Fibroblast of skin of scalp (primary cell): ENCODE measurements at places on chromosomes 11 and 22.

DNA sequence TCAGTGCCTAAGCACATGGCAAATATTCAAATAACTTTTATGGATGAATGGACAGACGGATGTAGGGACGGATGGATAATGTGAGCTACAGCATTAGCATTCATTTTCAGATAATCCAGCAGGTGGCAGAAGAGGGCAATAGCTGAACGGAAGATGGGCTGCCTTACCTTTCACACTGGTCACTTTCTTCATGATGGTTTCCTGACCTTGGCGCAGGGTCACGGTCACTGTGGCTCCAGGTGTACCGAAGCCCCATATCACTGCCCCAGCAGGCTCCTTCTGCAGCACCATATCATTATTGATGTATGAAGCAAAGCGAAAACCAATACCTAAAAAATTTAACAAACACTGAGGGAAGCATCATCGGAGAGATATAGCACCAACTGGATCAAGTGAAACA is 4.3 kb downstream of the SIAE start:
- peak; percentile 22 for DNase-seq

GRCh38 chr11:12897867-12898266 is 111.2 kb upstream of the RASSF10 start:
- DNase-seq: no peak

GRCh38 chr22:30763815-30764673 is 69.4 kb downstream of the OSBP2 start:
- peak; percentile 75 for DNase-seq

GRCh38 chr11:59180907-59181306 is 9.0 kb downstream of the DTX4 start:
- no peak for DNase-seq

DNA sequence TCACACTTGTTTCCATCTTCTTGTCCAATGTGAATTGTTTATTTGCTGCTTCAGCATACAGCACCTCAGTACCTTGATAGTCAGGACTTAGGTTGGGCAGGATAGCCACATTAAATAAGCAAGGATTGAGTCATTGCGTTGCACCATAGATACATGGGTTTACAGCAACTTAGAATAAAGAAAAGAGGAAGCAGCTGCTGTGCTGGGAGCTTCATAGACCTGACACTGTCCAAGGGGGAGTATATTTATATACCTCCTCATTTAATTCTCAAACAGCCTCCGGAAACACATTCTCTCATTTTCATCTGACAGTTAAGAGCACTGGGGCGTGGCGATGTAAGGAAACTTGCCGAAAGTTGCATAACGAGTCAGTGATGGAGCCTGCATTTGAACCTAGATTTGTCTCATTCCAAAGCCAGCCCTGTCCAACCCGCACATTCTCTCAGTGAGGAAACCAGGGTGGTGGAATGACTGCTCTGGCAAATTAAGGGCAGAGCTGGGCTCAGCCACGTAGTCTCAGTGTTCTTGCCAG is 42.2 kb downstream of the UBASH3B start:
- peak; percentile 45 for DNase-seq

- no peak for DNase-seq
Observed at GRCh38 chr22:32048069-32048468, 5.0 kb downstream of the SLC5A1 start.

DNA sequence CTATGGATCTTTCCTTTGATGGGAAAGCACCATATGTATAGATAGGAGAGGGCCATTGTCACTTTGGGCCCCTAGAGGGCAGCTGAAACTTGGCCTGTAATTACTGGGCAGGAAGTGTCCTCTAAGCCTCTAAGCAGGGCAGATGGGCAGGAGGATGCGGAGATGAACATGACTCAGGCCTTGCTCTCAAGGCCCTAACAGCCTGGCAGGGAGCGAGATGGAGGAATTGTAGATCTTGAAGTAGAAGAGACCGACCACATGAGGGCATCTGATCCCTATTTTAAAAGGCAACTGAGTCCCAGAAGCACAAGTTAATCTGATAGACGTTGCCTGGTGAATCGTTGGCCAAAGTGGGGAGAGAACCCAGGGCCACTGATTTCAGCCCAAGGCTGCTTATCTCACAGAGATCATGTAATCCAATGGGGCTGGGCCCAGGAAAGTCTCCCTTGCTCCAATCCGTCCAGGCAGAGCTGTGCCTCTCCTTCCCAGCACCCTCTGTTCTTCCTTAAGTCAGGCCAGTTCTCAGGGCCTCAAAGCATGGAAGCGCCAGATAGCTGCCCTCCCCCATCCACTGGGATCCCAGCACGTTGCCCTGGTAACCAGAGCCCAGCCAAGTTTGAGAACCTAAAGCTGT is 2.5 kb upstream of the SEPTIN3 start:
- peak; percentile 84 for DNase-seq

DNA sequence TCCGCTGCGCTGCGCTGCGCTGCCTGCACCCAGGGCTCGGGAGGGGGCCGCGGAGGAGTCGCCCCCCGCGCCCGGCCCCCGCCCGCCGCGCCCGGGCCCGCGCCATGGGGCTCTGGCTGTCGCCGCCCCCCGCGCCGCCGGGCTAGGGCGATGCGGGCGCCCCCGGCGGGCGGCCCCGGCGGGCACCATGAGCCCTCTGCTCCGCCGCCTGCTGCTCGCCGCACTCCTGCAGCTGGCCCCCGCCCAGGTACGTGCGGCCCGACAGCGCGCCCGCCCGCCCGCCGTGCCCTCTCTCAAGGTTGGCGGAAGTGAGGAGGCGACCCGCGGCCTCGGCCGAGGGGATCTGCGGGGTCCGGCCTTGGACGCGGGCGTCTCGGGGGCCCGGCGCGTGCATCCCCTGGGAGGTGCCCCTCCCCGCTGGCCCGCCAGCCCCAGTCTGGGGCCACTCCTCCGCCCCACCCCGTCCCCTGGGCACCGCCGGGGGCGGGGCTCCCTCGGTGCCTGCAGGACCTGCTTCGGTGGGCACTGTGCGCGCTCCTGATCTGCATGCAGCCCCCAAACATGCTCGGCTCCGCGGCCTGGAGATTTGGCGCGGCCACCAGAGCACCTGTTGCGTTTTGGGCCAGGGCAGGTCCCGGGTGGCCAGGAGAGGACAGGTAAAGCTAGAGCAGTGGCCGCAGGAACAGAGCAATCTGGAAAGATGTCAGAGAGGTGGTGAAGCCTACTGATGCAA is 429 bp downstream of the VEGFB start:
- DNase-seq: no peak

DNA sequence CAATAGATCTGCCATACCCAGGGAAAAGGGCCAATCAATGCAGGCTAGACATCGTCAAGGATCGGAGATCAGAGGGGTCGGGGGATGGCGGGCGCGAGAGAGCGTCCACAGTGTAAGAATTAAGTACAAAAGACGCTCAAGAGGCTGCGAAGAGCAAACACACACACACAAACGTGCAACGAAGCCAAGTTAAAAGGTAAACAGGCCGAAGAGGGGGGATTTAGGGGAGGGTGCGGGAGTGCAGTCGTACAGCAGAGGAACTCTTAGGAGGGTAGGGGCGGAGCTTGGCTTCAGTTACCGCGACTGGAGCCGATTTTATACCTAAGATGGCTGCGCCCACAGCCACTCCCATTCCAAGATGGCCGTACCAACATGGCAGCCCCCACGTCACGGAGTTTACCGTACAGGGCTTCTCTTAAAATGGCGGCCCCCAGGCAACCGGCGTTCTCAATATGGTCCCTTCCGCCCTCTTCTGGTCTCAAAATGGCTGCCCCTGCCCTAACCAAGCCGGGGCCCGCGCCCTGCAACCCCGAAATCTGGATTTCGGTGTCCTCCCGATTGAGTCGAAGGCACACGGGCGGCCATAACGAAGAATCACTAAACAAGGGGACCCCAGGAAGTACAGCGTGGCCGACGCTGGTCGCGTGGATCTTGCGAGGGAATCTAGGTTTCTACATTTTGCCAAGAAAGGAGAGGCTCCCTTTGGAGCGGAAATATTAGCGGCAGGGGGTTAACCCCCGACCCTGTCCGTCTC is 1.9 kb downstream of the GNG3 start:
- peak; percentile 98 for DNase-seq
